Pulmonary artery endothelial cell (primary cell): ENCODE measurements at places on chromosomes 6 and 20. TPM values are rescaled to one million over a fixed set of nuclear protein-coding genes. Genes with fewer than 3 reads are reported as not detected.

DNA sequence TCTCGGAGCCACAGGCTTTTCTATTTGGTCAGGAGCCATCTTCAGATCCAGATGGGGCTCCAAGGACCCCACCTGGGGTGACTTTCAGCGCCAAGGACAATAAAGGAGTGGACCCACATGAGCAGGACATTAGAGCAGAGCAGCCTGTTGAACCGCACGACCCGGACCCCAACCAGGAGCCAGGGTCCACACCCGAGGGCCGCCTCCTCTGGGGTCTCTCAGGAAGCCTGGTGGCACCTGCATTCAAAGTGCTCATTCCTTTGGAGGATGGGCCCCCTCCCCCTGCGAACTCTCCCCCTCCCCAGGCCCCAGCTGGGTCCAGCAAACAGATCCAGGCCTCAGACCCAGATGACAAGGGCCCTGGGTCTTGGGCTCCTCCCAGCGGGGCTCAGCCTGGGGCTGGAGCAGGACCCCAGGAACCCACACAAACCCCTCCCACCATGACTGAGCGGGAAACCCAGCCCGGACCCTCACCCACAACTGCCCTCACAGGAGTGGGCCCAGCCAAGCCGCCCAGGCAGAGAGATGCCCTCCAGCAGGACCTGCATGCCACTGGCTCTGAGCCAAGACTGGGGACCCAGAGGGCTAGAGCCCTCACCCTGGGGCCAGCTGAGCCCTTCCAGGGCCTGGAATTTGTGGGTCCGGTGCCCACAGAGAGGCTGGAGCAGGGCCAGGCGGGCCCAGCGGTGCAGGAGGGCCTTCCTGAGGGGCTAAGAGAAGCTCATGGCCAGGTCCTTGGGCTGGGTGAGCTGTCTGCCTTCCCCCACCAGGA lies 23.9 kb downstream of the RAB44 start:
- no peak for DNase-seq

Gene BANF2
- total RNA-seq: not detected in 2 replicates

DNA sequence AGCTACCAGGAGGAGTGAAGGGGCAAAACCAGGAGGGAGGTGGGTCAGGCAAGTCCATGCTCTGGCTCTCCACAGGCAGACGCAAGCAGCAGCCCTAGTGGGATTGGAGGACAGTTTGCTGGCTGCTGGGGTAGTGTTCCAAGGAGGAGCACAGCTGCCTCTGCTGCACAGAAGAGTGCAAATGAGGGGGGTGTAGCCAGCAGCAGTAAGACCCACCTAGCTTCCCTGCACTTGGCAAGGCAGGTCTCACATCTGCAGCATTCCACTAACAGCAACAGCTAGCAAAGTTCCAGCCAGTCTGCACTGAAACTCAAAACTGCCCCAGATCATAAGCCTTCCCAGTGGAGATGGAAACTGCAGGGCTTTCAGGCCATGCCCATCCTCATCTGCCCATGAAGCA lies 405.0 kb downstream of the UTRN start:
- no peak for DNase-seq

GRCh38 chr6:127793396-127793795 lies 107.5 kb downstream of the THEMIS start:
- no peak for DNase-seq

GRCh38 chr6:47479140-47479508 lies 1.5 kb downstream of the CD2AP start:
- DNase-seq: no peak

Gene RIN2
- total RNA-seq: 79.8 and 104 TPM in 2 replicates

DNA sequence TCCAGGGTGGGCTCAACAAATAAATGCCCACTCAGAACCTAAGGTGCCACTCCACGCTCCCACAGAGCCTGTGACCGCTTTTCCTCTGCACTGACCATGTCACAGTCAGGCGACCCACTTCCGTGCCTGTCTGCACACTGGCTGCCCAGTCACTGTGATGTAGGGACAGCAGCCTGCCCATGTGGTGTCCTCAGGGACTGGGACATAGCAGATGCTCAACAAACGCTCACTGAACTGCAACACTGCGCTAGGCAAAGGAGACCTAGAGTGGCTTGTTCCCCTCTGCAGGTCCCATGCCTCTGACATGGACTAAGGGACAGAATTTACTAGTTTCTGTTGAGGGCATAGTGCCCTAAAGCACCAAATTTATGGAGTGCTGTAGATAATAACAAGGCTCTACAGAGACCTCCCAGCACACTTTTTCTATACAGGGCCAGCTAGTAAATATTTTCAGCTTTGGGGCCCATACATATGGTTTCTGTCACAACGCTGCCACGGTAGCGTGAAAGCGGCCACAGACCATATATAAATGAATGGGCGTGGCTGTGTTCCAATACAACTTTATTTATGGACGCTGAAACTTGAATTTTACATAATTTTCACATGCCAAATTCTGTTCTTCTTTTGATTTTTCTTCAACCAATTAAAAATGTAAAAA lies 57.8 kb upstream of the MRPS10 start:
- DNase-seq: no peak

DNA sequence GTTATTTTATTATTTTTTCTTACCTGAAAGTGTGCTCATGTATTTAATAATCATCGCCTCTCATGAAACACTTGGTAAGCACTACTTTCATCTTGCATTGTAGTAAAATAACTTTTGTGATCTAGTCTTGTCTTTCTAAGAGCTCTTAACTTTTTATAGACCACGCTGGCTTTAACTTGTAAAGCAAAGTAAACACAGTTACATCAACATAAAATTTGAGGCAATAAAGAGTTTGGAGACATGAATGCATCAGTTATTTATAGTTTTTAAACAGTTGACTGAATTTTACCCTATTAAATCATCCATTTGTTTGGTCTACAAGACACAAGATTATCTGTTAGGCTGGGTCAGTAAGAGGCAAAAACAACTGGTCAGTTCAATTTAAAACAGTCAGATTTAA lies 218.5 kb upstream of the KCNQ5 start:
- DNase-seq: no peak

GRCh38 chr20:4697831-4698221 lies 23.9 kb upstream of the PRND start:
- no peak for DNase-seq

- no peak for DNase-seq
These were observed 48.2 kb downstream of the FRK start for GRCh38 chr6:116012471-116012949.

GRCh38 chr6:20709451-20709850 lies 175.2 kb downstream of the CDKAL1 start:
- DNase-seq: no peak

DNA sequence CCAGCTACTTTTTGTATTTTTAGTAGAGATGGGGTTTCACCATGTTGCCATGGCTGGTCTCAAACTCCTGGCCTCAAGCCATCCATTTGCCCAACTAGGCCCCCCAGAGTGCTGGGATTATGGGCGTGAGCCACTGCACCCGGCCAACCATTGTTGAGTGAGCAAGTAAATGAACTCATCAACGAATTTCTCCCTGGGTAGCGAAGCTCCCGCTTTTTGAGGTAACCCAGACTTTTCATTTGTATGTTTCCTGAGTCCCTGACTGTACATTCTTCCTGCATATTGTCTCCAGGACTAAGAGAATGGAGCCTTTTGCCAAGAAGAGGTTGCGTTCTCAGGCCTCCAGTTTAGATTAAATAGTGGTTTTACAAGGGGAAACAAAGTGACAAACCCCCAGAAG lies 36.4 kb downstream of the RIPOR3 start:
- DNase-seq: no peak

Gene ARMH2
- not detected in 2 replicates for total RNA-seq

Gene EYA2
- total RNA-seq: not detected in 2 replicates

Gene C6orf163
- total RNA-seq: 0.56 and 1.1 TPM in 2 replicates

Gene MPC1
- 21.7 and 24.6 TPM in 2 replicates for total RNA-seq

GRCh38 chr6:13500264-13500663 lies 12.9 kb upstream of the GFOD1 start:
- DNase-seq: no peak
